ENCODE measurements at places on chromosomes 5 and 9.

- no peak for DNase-seq
Measured at GRCh38 chr5:108148715-108149139, 233.2 kb downstream of the FBXL17 start.

DNA sequence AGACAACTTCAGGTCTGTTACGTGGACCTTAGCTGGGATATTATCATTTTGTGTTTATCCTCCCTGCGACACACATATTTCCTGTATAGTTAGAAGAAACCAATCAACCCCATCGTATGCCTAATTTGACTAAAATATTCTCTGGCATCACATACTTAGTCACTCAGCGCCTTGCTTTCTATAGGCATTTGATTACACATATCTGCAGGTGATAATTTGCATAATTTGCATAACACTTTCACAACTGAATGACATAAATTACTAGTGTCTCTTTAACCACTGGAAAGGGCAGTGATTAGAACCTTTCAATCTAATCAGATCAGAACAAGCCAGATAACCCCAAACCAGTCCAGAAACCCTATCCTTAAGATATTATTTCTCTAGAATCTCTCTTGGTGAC, 390.2 kb downstream of the TLR4 start:
- DNase-seq = no peak

DNA sequence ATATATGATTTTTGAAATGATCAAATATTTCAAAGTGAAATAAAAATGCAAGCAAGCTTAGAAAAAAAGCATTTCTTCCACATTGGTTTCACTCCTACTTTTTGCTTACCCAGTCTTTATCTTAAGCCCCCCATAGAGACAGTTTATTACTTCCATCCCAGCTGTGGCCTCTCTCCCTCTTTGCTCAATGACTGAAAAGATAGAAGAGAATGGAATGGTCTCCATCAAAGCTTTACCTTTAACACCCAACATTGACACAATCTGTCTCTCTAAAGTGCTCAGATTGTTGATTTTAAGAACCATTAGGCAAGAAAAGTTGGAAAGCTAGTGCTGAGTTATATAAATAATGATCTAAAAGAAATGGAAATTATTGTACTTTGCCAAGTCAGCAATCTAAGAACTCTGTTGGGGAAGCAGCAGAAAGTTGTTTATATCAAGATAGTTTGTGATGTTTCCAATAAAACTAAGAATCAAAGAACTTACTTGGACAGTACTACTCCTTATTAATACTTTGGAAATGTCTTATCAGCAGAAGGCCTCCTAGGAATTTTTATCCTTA, 277.5 kb upstream of the NREP start:
- no peak for DNase-seq

DNA sequence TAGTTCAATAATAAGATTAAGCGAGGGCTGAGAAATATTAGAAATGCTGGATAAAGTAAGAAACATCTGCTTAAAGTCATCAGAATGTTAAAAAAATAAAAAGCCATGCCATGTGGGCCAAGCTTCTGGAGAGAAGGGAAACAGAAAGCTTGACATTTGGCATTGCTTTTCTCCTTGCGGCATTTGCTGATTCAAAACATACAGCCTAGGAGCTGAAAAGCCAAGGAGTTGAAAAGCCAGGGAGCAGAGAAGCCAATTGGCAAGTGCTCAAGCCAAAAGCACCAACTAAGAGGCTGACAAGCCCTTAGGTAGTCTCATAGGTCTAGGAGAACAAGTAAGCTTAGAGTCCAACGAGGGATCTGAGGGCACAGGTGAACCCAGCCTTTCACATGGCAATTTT, 754.3 kb downstream of the TLE4 start:
- DNase-seq = no peak

Measured in activated CD8-positive, alpha-beta memory T cell treated with anti-CD3 and anti-CD28 coated beads, Interleukin-2, amount 50 U/mL, for 48 hours (primary cell).